ENCODE measurements at places on chromosomes 7 and 10. TPM values are rescaled to one million over a fixed set of nuclear protein-coding genes. Genes with fewer than 3 reads are reported as not detected.

The SLC16A12 gene
- total RNA-seq: 1.2 TPM

- H3K4me1 ChIP-seq: peaks cover 91% of the 10 kb centered on the region
- no peak overlapping the region for H3K4me3 ChIP-seq
- H3K27ac ChIP-seq: peak overlapping the region; percentile 97
- H3K36me3 ChIP-seq: no peaks in the 10 kb centered on the region
- H3K27me3 ChIP-seq: no peaks in the 10 kb centered on the region
Observed at GRCh38 chr7:130887957-130888371, 154.0 kb upstream of the KLF14 start.

GRCh38 chr10:127398140-127398970, 150.8 kb upstream of the NPS start:
- no peak overlapping the region for H3K4me3 ChIP-seq
- DNase-seq: no peak
- H3K27me3 ChIP-seq: no peaks in the 10 kb centered on the region
- no peaks in the 10 kb centered on the region for H3K4me1 ChIP-seq

GRCh38 chr7:137402536-137403352, 59.2 kb upstream of the PTN start:
- H3K27ac ChIP-seq: no peak overlapping the region
- no peaks in the 10 kb centered on the region for H3K4me1 ChIP-seq
- no peak for DNase-seq

DNA sequence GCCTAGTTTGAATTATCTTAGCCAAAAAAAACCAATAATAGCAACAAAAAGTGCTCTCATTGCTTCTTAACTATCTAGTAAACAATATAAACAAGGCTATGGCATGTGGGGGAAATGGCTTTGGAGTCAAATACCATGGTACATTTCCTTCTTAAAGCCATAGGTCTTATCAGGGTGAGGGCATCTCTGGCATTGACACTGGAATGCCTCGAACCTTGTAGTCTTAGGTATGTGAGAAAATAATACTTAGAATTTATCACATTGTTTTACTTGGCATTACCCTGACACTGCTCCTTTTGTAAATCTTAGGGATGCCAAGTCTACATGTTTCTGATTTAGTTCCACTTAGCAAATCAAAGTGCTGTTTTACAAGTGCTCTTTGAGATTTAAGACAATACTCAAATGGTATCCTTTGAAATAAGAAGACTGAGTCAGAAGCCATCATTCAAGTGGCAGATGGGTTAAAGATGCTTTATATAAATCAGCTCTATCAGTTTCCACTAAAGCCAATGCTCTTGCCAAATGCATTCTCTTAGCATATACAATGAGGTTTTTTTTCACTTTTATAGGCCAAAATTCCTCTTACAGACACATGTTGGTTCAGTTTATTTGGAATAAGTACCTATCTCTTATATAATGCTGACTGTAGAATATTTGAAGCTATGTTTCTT, 155.2 kb downstream of the HPSE2 start:
- no peaks in the 10 kb centered on the region for H3K27me3 ChIP-seq
- H3K27ac ChIP-seq: no peak overlapping the region
- no peaks in the 10 kb centered on the region for H3K36me3 ChIP-seq
- H3K4me3 ChIP-seq: no peak overlapping the region
- no peak for DNase-seq

DNA sequence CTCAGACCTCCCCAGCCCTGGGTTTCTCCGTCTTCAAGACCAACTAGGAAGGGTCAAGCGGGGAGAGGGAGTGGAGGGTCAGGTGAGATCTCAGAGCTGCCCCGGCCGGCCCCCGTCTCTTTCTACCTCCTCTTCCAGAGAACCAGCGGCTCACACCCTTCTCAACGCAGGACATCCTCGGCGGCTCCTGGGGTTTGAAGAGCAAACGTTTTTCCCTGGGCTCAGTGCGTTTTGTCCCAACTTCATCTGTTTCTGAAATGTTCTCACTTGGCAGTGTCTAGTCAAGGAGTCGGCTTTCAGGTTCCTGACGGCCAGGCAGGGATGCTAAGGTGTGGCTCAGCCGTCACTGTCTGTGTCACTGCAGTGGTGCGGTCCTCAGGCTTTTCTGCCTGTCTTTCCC, 416.4 kb upstream of the FOXK1 start:
- no peaks in the 10 kb centered on the region for H3K36me3 ChIP-seq
- no peaks in the 10 kb centered on the region for H3K27me3 ChIP-seq
- no peaks in the 10 kb centered on the region for H3K4me1 ChIP-seq
- no peak for DNase-seq
- no peak overlapping the region for H3K4me3 ChIP-seq
- no peak overlapping the region for H3K27ac ChIP-seq

The OPN1SW gene
- total RNA-seq: not detected

The CPEB3 gene
- total RNA-seq: 16.9 TPM

GRCh38 chr10:96512524-96513304, 1.0 kb downstream of the TLL2 start:
- H3K4me1 ChIP-seq: peaks cover 13% of the 10 kb centered on the region
- no peak for DNase-seq
- peak overlapping the region; percentile 62 for H3K4me3 ChIP-seq
- no peaks in the 10 kb centered on the region for H3K36me3 ChIP-seq
- H3K27me3 ChIP-seq: no peaks in the 10 kb centered on the region

GRCh38 chr7:83613232-83613631, 35.7 kb downstream of the SEMA3E start:
- no peaks in the 10 kb centered on the region for H3K4me1 ChIP-seq
- no peaks in the 10 kb centered on the region for H3K27me3 ChIP-seq
- no peak for DNase-seq

- no peak overlapping the region for H3K27ac ChIP-seq
- H3K4me3 ChIP-seq: no peak overlapping the region
- no peak for DNase-seq
- H3K4me1 ChIP-seq: no peaks in the 10 kb centered on the region
- no peaks in the 10 kb centered on the region for H3K36me3 ChIP-seq
Observed at GRCh38 chr10:81034383-81034782, 496.7 kb downstream of the SH2D4B start.

DNA sequence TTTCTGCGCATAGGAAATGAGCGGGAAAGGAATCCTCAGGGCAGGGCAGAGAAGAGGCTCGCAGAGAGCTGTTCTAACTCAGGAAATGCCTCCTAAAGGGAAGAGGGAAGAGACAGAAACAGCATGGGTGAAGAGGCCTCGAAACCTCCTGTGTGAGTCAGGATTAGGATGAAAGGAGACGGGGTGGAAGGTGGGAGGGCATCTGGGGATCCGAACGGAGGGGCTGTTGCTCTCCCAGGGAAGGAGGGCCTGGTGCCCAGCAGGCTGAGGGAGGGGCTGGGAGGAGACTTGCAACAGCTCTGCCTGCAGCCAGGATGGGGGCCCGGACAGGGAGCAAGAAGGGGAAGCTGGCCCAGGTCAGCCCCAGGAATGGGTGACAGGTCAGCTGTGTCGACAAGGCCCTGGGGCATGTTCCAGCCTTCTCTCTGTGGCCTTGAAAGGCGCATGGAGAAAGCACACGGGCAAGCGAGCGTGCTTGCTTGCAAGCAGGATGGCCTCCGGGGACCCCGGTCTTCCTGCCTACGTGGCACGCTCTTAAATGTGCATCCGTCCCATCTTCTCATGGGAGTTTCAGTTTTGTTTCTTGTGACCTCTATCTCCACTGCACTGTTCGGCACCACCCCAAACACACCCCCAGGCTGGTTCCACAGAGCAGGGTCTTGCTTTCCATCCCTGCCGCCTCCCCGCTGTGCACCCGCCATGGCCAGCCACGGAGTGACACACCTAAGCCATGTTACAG, 63.5 kb downstream of the HIPK2 start:
- peaks cover 23% of the 10 kb centered on the region for H3K36me3 ChIP-seq
- no peak overlapping the region for H3K4me3 ChIP-seq
- peak overlapping the region; percentile 86 for H3K27ac ChIP-seq
- no peak for DNase-seq
- no peaks in the 10 kb centered on the region for H3K27me3 ChIP-seq
- peaks cover 14% of the 10 kb centered on the region for H3K4me1 ChIP-seq

- H3K4me1 ChIP-seq: no peaks in the 10 kb centered on the region
- no peak for DNase-seq
- H3K27me3 ChIP-seq: no peaks in the 10 kb centered on the region
- H3K4me3 ChIP-seq: no peak overlapping the region
Observed at GRCh38 chr10:94423627-94424026, 21.3 kb downstream of the TBC1D12 start.

DNA sequence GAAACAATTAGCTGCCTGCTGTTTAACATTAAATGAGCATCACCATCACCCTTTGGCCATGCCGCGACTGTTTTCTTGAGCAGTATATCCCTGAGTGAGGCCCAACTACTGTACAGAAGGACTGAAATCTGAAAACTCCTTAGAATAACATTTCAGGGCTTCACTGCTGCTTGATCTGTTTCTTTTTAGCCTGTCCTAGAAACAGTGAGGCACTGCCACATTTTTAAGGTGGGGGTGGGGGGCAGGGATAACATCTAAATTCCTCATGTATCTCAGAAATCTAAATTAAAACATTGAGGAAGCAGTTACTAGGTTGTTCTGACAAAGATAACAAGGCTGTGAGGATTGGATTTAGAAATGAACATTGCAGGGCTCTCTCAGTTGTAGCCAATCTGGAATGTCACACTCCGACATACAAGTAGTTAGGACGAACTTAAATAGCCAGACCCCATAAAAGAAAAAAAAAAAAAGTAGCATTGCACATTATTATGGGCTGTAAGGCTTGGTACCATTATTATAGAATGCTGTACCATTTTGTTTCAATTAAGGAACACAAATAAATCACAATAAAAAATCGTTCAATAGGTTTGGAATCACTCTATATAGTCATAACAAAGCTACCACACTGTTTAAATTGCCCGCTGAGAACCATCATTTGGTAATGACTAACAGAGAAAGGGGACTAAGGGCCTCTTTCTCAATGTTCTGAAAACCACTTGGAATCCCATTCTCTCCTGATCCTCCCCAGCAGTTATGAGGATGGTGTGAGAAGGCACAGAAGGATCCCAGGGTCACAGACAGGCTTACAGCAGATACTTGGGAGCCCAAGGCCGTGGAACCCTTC, 256.1 kb downstream of the INHBA start:
- no peak overlapping the region for H3K27ac ChIP-seq
- no peaks in the 10 kb centered on the region for H3K36me3 ChIP-seq
- no peak overlapping the region for H3K4me3 ChIP-seq
- DNase-seq: no peak
- H3K27me3 ChIP-seq: no peaks in the 10 kb centered on the region
- H3K4me1 ChIP-seq: no peaks in the 10 kb centered on the region

- no peaks in the 10 kb centered on the region for H3K27me3 ChIP-seq
- H3K36me3 ChIP-seq: no peaks in the 10 kb centered on the region
- H3K4me3 ChIP-seq: peak overlapping the region; percentile 71
- DNase-seq: peak; percentile 28
- H3K4me1 ChIP-seq: peaks cover 5% of the 10 kb centered on the region
- H3K27ac ChIP-seq: peak overlapping the region; percentile 76
Observed at GRCh38 chr10:101291331-101292193, 62.3 kb upstream of the LBX1 start.

The CHST3 gene
- total RNA-seq: 11.5 TPM

The CHRM2 gene
- not detected for total RNA-seq

The SPDYE16 gene
- total RNA-seq: 0.31 TPM

GRCh38 chr7:156655983-156656382, 15.4 kb downstream of the RNF32 start:
- H3K4me3 ChIP-seq: no peak overlapping the region
- DNase-seq: no peak
- no peaks in the 10 kb centered on the region for H3K36me3 ChIP-seq
- no peaks in the 10 kb centered on the region for H3K4me1 ChIP-seq
- peaks cover 4% of the 10 kb centered on the region for H3K27me3 ChIP-seq
- no peak overlapping the region for H3K27ac ChIP-seq

DNA sequence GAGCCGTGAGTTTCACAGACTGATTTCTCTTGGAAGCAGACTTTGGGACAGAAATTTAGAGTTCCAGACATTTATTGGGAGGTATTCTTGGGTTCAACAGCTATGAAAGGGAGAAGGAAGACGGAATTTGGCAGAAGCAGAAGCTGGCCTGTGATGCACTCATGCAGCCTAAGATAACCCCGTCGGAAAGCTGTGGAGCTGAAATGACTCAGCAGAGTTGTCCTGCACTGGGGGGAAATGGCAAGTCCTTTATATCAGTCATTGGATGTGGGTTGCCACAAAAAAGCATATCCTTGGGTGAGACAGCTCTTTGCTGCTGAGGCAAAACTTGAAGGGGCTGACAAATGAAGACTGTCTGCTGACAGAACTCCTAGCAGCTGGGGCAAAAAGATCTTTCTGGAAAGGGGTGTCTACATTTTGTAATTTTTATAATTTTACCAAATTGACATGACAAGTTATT, 11.5 kb upstream of the MICU1 start:
- peak; percentile 71 for DNase-seq
- peak overlapping the region; percentile 78 for H3K27ac ChIP-seq
- peaks cover 10% of the 10 kb centered on the region for H3K4me1 ChIP-seq
- no peaks in the 10 kb centered on the region for H3K36me3 ChIP-seq
- H3K4me3 ChIP-seq: no peak overlapping the region
- no peaks in the 10 kb centered on the region for H3K27me3 ChIP-seq

- peaks cover 44% of the 10 kb centered on the region for H3K4me1 ChIP-seq
- H3K27me3 ChIP-seq: no peaks in the 10 kb centered on the region
- DNase-seq: no peak
- peaks cover 23% of the 10 kb centered on the region for H3K36me3 ChIP-seq
- no peak overlapping the region for H3K27ac ChIP-seq
Observed at GRCh38 chr10:63204667-63205391, 71.7 kb downstream of the NRBF2 start.

DNA sequence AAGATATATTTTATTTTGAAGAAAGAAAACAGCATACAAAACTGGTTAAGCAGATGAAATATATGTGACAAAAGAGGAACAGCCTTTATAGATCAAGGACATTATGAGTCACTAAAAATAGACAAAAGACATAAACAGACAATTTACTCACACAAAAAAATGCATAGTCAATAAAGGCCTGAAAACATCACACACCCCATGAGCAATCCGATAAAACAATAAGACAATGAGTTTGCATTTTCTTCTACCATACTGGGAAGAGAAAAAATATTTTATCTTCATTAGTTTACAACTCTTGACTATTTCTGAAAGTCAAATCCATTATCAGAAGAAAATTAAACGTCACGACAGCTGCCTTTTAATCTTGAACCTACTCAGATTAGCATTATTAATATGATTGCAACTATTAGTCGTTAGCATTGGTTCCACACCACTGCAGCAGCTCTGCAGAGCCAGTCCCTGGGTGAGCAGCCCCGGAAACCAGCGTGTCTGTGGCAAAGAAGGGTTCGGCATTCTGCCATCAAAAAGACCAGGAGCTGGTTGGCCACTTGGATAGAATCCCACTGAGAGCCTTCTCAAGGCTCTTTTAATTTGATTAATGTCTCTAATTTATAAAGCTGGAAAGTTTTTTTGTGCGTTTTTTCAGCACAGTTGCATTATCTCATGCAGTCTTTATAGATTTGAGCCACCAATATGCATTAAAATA, 305.4 kb upstream of the SHH start:
- no peak overlapping the region for H3K27ac ChIP-seq
- H3K27me3 ChIP-seq: no peaks in the 10 kb centered on the region
- no peak overlapping the region for H3K4me3 ChIP-seq
- no peaks in the 10 kb centered on the region for H3K4me1 ChIP-seq
- no peaks in the 10 kb centered on the region for H3K36me3 ChIP-seq

DNA sequence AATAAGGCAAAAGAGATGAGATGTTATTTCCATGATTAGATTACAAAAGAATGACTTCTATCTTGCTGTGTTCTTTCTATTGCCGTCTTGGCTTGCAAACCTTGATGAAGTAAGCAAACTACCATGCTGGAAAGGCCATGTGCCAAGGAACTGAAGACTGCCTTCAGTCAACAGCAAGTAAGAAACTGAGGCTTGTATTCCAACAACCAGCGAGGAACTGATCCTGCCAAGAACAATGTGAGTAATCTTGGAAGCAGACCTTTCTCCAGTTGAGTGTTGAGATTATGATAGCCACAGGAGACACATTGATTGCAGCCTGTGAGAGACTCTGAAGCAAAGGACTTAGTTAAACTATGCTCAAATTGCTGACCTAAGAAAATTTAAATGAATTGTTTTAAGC, 164.6 kb upstream of the GRM3 start:
- no peak overlapping the region for H3K4me3 ChIP-seq
- no peaks in the 10 kb centered on the region for H3K4me1 ChIP-seq
- H3K27me3 ChIP-seq: no peaks in the 10 kb centered on the region
- H3K36me3 ChIP-seq: no peaks in the 10 kb centered on the region
